ENCODE measurements at places on chromosomes 2 and 18.

DNA sequence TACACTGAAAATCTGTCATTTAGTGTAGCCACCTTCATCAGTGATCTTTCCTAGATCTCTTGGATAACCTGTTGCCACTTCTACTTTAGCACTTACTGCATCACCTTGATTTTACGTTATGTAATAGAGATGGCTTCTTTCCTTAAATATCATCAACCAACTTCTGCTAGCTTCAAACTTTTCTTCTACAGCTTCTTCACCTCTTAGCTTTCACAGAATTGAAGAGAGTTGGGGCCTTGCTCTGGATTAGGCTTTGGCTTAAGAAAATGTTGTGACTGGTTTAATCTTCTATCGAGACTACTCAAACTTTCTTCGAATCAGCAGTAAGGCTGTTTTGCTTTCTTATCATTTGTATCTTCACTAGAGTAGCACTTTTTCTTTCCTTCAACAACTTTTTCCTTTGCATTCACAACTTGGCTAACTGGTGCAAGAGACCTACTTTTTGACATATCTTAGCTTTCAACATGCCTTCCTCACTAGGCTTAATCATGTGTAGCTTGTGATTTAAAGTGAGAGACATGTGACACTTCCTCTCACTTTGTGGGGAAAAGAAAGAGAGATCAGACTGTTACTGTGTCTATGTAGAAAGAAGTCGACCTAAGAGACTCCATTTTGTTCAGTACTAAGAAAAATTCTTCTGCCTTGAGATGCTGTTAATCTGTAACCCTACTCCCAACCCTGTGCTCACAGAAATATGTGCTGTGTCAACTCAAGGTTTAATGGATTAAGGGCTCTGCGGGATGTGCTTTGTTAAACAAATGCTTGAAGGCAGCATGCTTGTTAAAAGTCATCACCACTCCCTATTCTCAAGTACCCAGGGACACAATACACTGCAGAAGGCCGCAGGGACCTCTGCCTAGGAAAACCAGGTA lies 99.6 kb downstream of the ATL2 start:
- no peak for DNase-seq

- DNase-seq = no peak
Observed at GRCh38 chr18:37572736-37573135, 7.1 kb upstream of the CELF4 start.

DNA sequence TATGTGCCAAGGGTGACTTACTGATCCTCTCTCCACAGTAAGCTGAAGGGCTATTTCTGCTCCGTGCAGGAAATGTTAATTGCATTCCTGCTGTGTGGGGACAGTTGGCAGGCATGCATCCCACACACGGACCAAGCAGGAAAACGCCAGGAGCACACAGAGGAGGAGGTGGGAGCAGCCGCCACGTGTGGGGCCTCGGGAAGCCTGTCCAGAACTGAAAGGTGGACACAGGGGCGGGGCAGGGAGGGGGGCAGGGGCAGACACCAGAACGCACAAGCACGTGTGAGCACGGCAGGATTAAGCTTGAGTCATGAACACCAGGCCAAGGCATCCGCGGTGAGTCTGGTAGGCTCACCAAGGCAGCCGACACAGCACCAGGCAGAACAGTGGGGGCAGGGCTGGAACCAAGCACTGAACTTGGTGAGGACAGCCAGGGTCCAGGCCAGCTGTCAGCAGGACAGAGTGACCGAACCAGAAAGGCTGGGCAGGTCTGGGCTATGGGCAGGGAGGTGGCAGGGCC lies 177.1 kb downstream of the EIPR1 start:
- DNase-seq = no peak

- DNase-seq = no peak
Observed at GRCh38 chr2:143499061-143499460, 369.8 kb downstream of the ARHGAP15 start.

GRCh38 chr2:1708476-1709334 lies 35.6 kb downstream of the PXDN start:
- DNase-seq = no peak

DNA sequence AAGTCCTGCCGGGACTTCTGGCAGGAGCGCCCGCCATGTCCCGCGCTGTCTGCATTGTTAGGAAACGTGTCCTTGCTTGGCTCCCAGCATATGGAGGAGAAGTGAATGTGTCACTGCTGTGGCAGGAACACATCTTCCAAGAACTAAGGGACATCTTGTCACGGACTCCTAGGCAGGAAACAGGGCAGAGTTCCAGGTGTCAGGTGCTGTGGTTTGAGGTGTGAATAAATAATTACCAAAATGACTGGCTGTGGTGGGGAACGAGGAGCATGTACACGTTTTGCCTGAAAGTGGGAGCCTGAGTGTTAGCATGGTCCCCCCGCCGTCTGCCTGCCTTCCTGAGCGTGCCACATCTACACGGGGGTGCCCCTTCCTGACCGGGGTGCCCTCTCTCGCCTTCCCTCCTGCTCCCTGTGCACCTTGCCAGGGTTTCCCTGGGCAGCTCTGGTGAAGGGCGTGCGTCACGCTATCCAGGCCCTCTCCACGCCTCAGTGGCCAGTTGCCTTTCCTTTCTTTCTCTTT lies 237.5 kb downstream of the LDLRAD4 start:
- no peak for DNase-seq

DNA sequence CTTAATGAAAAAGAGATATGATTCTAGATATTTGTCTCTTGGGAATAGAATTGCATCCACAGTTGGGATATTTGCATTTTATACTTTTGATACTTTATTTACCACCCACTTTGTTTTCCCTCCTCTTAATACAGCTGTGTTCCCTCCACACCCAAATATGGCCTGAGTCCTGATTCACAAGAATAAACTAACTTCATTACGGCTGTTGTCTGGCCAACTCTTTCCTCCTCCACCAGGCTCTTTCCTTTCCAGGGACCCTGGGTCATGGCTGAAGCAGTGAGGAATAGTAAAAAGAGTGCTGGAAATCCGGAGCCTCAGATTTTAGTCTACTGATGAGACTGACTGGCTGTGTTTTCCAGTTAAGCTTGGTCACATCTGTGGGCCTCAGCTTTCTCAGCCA lies 48.4 kb upstream of the STAM2 start:
- DNase-seq = no peak

- DNase-seq = no peak
Observed at GRCh38 chr18:57649556-57650500, 28.2 kb upstream of the NARS1 start.

GRCh38 chr2:5442736-5443135 lies 249.4 kb upstream of the SOX11 start:
- no peak for DNase-seq

GRCh38 chr18:58700209-58700608 lies 28.9 kb downstream of the MALT1 start:
- DNase-seq = no peak

- DNase-seq = no peak
Observed at GRCh38 chr18:35728676-35729075, 147.1 kb downstream of the GALNT1 start.

- no peak for DNase-seq
Observed at GRCh38 chr2:8087480-8087840, 594.4 kb upstream of the ID2 start.

GRCh38 chr2:140624200-140624599 lies 1506.6 kb downstream of the LRP1B start:
- DNase-seq = no peak

- no peak for DNase-seq
Observed at GRCh38 chr2:65483763-65484162, 51.4 kb upstream of the SPRED2 start.

DNA sequence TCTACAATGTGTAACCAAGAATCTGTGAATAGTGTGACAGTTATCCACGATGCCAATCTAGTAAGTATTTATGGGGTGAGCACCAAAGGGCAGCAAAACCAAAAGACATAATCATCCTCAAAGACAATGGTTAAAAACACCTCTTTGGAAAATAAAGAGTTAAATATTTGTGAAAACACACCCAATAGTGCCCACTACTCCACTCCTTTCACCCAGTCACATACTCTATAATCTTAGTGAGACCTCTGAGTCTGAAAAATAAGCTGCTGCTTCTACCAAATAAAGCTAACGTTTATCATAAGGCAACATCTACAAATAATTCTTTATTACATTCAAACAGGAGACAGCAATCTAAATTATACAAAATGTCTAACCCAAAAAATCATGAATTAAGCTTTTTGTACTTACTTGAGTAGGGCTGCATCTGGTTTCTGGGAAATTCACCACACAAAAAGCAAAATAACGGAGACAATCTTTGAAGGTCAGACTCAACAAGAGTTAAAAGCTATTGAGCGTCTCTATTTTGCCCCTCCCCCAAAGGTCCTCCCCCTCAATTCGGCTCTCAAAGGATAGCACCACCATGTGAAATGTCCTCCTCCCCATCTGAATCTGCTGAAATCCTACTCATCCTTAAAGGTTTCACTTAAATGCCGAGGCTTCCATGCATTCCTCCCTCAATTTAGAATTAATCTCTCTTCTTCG lies 2.0 kb downstream of the RAPH1 start:
- DNase-seq = no peak

DNA sequence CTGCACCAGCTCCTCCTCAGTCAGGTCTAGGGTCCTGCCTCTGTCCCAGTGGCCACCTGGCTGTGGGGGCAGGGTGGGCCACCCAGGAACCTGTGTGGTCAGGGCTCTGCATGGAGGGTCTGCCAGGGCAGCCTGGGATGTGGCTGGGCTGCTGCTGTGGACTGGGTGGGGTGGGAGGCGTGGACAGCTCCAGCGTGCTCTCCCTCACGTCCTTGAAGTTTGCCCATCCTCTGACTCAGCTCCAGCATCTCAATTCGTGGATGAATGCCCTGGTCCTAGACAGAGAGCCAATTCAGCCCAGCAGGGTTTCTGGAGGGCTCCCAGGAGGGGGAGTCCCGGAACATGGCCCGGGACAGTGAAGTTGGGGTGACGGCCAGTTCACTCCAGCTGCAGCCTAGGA lies 64.3 kb upstream of the EPAS1 start:
- DNase-seq = no peak

- no peak for DNase-seq
Observed at GRCh38 chr2:130390460-130391057, 34.7 kb downstream of the PTPN18 start.

DNA sequence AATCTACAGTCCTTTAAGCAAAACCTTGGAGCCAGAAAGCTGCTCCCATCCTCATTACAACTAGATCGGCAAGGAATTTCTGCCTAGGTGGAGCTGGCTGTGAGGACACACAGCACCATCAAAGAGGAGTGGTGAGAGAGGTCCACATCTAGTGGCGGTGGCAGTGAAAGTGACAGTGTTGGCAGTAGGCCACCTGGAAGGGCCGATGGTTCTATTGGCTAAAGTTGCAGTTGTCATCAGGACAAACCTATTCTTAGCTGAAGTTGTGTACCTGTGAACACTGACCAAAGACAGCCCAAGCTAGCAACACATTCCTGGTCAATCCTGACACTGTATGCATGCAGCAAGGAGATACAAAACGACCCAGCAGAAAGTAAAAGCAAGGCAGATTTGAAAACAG lies 218.1 kb upstream of the CHAC2 start:
- no peak for DNase-seq

GRCh38 chr18:10009321-10010144 lies 95.7 kb downstream of the VAPA start:
- DNase-seq = no peak

DNA sequence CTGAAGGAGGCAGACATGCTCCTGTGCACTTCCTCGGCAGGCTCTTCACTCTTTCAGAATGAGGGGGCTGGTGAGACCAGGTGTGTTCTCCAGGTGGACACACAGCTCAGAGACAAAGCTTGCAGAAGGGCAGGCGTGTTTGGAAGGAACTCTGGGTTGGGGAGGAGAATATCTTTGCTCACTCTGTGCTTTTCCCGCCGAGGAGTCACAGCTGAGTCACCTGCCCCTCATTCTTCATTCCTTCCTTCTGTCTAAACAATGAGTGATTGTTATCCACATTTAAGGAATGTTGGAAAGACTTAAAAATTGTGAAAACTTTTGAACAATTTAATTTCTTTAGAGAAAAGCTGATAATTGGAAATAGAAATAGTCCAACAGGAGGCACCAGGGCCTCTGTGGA lies 126.3 kb upstream of the TPO start:
- DNase-seq = no peak

GRCh38 chr2:49857371-49858112 lies 703.2 kb upstream of the FSHR start:
- DNase-seq = no peak

DNA sequence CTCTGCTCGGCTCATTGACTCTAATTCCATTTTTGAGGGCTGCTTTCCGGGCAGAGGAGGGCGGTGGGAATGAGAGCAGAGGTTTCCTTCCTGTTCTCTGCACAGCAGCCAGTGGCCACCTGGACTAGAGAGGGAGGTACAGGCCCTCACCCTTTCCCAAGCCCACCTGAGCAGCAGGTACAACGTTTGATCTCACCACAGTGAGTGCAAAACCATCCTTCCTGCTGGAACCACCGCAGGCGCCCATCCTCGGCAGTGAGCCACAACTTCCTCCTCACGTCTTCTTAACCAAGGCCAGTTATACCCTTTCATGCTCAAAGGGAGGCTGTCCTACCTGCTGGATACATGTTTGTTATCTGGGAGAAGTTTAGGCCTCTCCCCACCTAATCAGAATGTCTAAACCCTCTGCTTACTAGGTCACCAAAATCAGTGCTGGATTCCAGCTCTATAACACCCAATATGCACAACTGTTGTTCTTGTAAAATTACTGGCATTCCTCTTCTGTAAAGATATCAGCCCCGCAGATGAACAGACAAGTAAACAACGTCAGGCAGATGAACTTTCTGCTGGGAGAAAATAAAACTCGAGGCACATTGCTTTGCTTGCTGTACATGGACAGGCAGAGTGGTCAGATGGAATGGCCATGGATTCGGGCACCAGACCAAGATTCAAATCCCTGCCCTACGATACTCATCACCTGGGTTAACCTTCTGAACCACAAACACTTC lies 191.4 kb downstream of the SH3RF3 start:
- DNase-seq = no peak

DNA sequence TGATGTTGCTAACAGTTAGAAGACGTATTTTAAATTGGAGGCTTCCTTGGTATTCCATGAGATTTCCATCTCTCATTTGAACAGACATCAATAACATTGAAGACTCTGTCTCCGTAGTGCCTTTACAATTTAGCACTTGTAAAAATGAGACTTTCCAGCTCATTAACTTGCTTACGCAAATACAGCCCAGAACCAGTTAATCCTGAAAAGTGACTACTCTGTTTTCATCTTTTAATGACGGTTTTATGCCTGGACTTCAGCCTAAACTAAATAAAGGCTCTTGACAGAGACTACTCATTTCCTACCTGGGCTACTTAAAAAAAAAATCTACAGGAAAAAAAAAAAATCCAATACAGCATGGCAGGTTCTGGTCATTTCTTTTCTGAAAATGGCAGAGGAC lies 148.6 kb downstream of the LRATD1 start:
- DNase-seq = no peak

GRCh38 chr18:2692508-2692907 lies 37.0 kb downstream of the SMCHD1 start:
- DNase-seq = no peak
